D721Med (cell line): ENCODE measurements at places on chromosomes 2 and 18.

DNA sequence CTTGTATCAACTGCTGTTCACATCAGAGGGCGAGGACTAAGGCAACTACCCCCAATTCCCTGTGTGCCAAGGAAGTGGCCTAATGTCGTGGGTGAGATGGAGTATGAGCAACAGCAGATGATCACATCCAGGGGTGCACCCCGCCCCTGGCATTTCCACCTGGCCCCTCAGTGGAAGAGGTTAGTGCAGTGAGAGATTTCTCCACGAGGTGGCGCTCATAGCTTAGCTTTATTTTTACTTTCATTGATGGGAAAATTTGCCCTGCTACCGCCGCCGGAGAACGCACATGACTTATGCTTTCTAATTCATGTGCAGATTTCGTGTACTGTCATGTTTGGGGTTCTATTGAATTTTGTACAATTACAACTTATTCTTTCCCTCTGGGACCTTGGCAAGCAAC lies 470.6 kb upstream of the MEX3C start:
- DNase-seq: no peak

- no peak for DNase-seq
Measured at GRCh38 chr2:50863856-50864255, 168.1 kb downstream of the NRXN1 start.

DNA sequence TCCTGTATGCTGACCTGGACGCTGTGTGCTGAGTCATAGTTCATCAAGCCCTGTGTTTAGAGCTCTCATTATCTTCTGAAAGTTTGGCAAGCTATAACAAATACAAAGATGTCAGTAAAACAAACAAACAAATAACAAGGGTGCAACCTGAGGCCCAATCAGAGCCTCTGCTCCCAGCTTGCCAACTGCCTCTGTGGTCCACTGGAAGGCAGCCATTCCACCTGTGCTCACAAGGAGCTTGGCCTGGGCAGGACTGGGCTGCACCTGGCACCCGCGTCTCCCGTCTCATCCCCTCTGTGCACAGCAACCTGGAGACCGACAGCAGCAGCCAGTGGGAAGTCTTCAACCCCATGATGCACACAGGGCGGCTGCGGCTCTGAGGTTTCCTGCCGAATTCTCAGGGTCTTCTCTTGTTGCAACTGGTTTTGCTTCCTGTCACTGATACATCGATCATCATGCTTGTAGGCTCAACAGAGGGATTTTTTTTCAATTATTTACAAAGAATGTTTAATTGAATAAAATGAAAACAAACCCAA lies 97.8 kb downstream of the TMEM18 start:
- no peak for DNase-seq

GRCh38 chr18:13943338-13943737 lies 28.0 kb upstream of the MC2R start:
- no peak for DNase-seq

- no peak for DNase-seq
Measured at GRCh38 chr2:113225263-113226259, 51.8 kb downstream of the PSD4 start.

- DNase-seq: no peak
Measured at GRCh38 chr2:132668189-132668823, 1.7 kb downstream of the LYPD1 start.

- DNase-seq: no peak
Measured at GRCh38 chr2:43107679-43108078, 118.7 kb downstream of the ZFP36L2 start.

- no peak for DNase-seq
Measured at GRCh38 chr2:28449488-28450395, 46.1 kb upstream of the PLB1 start.

DNA sequence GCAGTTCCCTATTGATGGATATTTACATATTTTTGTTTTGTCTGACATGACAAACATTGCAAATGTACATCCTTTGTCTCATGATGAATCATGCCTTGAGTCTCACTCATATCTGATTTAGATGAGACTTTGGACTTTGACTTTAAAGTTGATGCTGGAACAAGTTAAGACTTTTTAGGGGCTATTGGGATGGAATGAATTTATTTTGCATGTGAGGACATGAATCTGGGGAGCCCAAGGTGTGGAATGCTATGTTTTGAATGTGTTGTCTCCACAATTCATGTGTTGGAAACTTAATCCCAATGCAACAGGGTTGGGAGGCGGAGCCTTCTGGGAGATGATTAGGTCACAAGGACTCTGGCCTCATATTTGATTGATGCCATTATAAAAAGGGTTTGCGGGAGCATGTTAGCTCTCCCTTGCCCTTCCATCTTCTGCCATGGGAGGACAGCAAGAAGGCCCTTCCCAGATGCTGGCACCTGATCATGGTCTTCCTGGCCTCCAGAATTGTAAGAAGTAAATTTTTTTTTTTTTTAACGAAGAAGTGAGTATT lies 29.1 kb upstream of the INO80D start:
- DNase-seq: no peak

GRCh38 chr18:56645415-56646016 lies 5.6 kb upstream of the WDR7 start:
- no peak for DNase-seq

- DNase-seq: no peak
Measured at GRCh38 chr18:35953688-35954087, 18.8 kb upstream of the RMP24 start.

DNA sequence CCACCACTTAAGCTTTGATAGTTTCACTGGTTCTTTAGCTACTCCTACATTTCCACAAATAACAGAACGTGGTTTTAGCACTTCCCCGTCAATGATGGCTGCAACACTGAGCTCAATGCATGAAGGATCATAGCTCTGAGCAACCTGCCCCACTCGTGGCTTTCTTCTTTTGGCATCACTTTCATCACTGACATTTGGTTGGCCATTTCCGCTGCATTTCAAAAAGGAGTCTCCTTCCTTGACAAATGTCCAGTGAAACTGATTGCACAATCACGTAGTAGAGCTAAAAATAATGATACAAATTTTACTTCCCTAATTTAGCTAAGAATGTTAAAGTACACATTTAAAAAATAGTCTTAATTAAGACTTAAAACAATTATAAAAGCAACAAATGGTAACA lies 205.2 kb upstream of the HDAC4 start:
- no peak for DNase-seq

DNA sequence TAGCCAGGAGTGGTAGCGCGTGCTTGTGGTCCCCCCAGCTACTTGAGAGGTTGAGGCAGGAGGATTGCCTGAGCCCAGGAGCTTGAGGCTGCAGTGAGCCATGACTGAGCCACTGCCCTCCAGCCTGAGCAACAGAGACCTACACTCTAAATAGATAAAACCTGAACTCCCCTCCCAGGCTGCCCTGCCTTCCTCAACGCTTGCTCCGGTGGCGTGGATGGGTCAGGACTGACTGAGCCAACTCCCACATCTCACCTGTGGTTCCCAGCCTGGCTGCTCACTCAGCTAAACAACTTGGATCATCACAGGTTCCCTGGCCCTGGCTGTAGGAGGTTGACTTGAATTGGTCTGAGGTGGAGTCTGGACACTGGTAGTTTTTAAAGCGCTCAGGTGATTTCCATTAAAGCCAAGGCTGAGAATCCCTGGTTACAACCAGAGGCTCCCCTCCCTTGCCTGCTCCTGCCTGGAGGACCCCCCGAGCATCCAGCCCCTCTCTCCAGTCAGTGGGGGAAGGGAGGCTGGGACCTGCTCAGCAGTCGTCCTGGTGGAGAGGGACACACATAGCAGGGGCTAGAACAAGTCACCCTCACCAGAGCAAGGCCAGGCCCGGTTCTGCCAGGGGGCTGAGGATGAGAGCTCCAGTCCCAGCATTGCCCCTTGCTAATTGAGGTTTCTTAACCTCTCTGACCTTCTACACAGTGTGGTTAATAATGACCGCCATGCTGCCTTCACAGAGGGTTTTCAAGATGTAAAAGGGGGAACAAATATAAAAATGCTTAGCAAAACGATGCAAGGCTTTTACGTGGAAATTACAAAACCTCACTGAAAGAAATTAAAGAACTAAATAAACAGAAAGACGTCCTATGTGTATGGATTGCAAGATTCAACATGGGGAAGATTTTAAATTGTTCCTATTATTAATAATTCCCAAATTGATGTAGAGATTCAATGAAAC lies 46.9 kb upstream of the TAF1B start:
- no peak for DNase-seq

- no peak for DNase-seq
Measured at GRCh38 chr2:174603280-174603679, 5.7 kb upstream of the WIPF1 start.

DNA sequence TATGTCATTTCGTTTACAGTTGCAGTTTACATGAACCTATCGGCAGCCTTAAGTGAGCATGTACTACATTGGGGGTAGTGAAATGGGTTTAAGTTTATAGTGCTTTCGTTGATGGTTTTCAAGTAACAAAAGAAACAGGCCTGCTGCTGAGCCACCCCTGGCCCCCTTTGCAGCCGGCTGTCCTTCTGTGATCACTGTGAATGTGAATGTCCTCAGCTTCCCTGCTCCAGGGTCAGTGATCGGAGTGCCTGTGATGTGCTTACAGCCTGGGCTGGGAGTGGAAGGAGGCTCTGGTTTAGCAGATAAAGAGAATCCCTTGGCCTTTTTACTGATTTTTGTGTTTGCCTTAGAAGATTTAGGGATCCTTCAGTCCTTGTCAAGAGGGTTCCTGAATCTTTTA lies 154.2 kb downstream of the FAM210A start:
- no peak for DNase-seq

GRCh38 chr18:3212657-3213056 lies 7.1 kb downstream of the MYOM1 start:
- DNase-seq: no peak

- no peak for DNase-seq
Measured at GRCh38 chr2:143551971-143552650, 422.9 kb downstream of the ARHGAP15 start.

GRCh38 chr2:147495734-147496133 lies 349.1 kb upstream of the ACVR2A start:
- DNase-seq: no peak
